ENCODE measurements at places on chromosomes 2 and 18. TPM values are rescaled to one million over a fixed set of nuclear protein-coding genes. Genes with fewer than 3 reads are reported as not detected.

The RPE gene
- total RNA-seq: 11.3 TPM

The CD28 gene
- 128 TPM for total RNA-seq

The NPPC gene
- 0.34 TPM for total RNA-seq

The NLRC4 gene
- not detected for total RNA-seq

- no peaks in the 10 kb centered on the region for H3K4me1 ChIP-seq
- no peaks in the 10 kb centered on the region for H3K27me3 ChIP-seq
- DNase-seq: no peak
- H3K27ac ChIP-seq: no peak overlapping the region
Observed at GRCh38 chr18:54647176-54647575, 56.1 kb downstream of the DYNAP start.

DNA sequence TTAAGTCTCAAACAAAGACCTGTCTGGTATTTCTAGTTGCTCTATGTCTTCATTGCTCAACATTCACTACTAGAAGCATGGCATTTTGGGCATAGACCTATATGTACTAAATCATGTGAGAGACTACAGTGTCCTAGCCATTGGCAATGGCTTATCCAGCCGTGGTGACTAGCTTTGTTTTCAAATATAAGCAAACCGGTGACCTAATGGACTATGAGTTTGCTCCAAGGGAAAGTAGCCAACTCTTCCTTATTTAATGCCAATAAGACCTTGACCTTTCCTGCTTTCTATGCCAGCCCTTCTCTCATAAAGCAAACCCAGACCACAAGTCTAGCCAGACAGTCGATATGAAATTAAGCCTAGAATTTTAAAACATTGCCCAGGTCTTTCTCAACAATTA, 113.7 kb upstream of the CREB1 start:
- DNase-seq: no peak
- H3K27me3 ChIP-seq: no peaks in the 10 kb centered on the region
- no peaks in the 10 kb centered on the region for H3K4me1 ChIP-seq
- no peak overlapping the region for H3K27ac ChIP-seq

GRCh38 chr2:220915092-220915623, 656.9 kb downstream of the EPHA4 start:
- no peaks in the 10 kb centered on the region for H3K4me1 ChIP-seq
- H3K36me3 ChIP-seq: no peaks in the 10 kb centered on the region
- H3K27me3 ChIP-seq: no peaks in the 10 kb centered on the region
- H3K27ac ChIP-seq: no peak overlapping the region

- H3K36me3 ChIP-seq: no peaks in the 10 kb centered on the region
- peaks cover 5% of the 10 kb centered on the region for H3K27me3 ChIP-seq
- no peak overlapping the region for H3K4me3 ChIP-seq
- H3K4me1 ChIP-seq: no peaks in the 10 kb centered on the region
Observed at GRCh38 chr2:238938003-238938400, 90.1 kb downstream of the TWIST2 start.

GRCh38 chr18:50338122-50338521, 36.7 kb upstream of the SKA1 start:
- H3K4me1 ChIP-seq: no peaks in the 10 kb centered on the region
- H3K36me3 ChIP-seq: no peaks in the 10 kb centered on the region
- H3K4me3 ChIP-seq: no peak overlapping the region
- DNase-seq: no peak

GRCh38 chr2:55223958-55224760, 7.9 kb downstream of the CLHC1 start:
- no peaks in the 10 kb centered on the region for H3K36me3 ChIP-seq
- H3K27ac ChIP-seq: peak overlapping the region; percentile 80
- H3K27me3 ChIP-seq: no peaks in the 10 kb centered on the region
- H3K4me3 ChIP-seq: peak overlapping the region; percentile 53
- peaks cover 14% of the 10 kb centered on the region for H3K4me1 ChIP-seq

GRCh38 chr2:48180557-48180956, 274.3 kb upstream of the FBXO11 start:
- no peak for DNase-seq
- H3K4me1 ChIP-seq: no peaks in the 10 kb centered on the region
- H3K4me3 ChIP-seq: no peak overlapping the region
- H3K27ac ChIP-seq: no peak overlapping the region
- H3K36me3 ChIP-seq: no peaks in the 10 kb centered on the region

- no peak for DNase-seq
- H3K36me3 ChIP-seq: no peaks in the 10 kb centered on the region
- H3K4me3 ChIP-seq: no peak overlapping the region
- H3K27me3 ChIP-seq: no peaks in the 10 kb centered on the region
- no peaks in the 10 kb centered on the region for H3K4me1 ChIP-seq
Observed at GRCh38 chr18:3163968-3164367, 55.8 kb downstream of the MYOM1 start.

- H3K27me3 ChIP-seq: no peaks in the 10 kb centered on the region
- DNase-seq: no peak
- no peaks in the 10 kb centered on the region for H3K4me1 ChIP-seq
- H3K4me3 ChIP-seq: no peak overlapping the region
- H3K27ac ChIP-seq: no peak overlapping the region
- peaks cover 6% of the 10 kb centered on the region for H3K36me3 ChIP-seq
Observed at GRCh38 chr2:45988879-45989278, 308.3 kb upstream of the EPAS1 start.

GRCh38 chr2:196293751-196294515, 122.6 kb upstream of the STK17B start:
- H3K4me1 ChIP-seq: peaks cover 10% of the 10 kb centered on the region
- H3K27ac ChIP-seq: no peak overlapping the region
- H3K36me3 ChIP-seq: no peaks in the 10 kb centered on the region
- no peak overlapping the region for H3K4me3 ChIP-seq
- DNase-seq: no peak
- H3K27me3 ChIP-seq: no peaks in the 10 kb centered on the region
